ENCODE measurements at places on chromosomes 5 and 9. TPM values are rescaled to one million over a fixed set of nuclear protein-coding genes. Genes with fewer than 3 reads are reported as not detected.

The CDH10 gene
- 1.6 TPM for total RNA-seq

- H3K4me3 ChIP-seq, result no peak overlapping the region
- no peaks in the 10 kb centered on the region for H3K4me1 ChIP-seq
- no peaks in the 10 kb centered on the region for H3K27me3 ChIP-seq
- no peaks in the 10 kb centered on the region for H3K36me3 ChIP-seq
These were observed 267.0 kb upstream of the HAPLN1 start for GRCh38 chr5:83987513-83988292.

- no peak for DNase-seq
- H3K27ac ChIP-seq, result no peak overlapping the region
- H3K36me3 ChIP-seq, result no peaks in the 10 kb centered on the region
- H3K27me3 ChIP-seq, result no peaks in the 10 kb centered on the region
These were observed 755.5 kb upstream of the ADAMTS16 start for GRCh38 chr5:4384649-4385048.

DNA sequence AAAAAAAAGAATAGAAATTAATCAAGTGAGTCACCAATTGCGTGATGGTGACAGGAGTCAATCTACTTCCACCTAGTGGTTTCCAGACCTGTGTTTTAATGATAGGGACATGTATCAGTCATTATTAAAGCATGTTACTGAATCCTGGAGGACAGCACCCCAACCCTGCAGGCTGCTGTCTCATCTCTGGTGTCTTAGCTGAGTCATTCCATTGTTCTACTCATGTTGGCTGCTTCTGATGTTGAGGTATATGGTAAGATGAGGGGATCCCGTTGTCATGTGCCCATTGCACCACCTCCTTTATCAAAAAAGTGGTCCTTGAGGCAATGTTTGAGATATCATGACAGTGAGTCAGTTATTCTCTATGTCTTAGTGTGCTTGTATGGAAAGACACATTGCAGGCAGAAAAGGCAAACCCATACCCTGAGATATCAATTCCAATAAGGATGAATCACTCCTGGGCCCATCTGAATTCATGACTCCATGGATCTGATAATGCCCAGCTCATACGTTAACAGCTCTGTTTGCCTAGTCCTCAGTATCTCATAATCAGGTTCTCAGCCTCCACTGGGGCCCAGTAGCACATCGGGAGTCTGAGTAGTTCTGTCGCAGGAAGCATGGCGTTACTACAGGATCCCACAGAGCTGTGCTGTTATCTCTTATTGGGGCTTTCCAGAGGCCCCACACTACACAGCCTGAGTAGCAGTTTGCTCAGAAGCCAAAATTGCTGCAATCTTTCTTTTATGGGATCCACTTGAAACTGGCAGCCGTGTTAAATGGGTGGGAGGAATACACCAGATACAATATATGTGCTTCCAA is 31.2 kb downstream of the HMGCS1 start:
- no peaks in the 10 kb centered on the region for H3K36me3 ChIP-seq
- peak; percentile 36 for DNase-seq
- no peaks in the 10 kb centered on the region for H3K4me1 ChIP-seq
- no peak overlapping the region for H3K4me3 ChIP-seq
- H3K27ac ChIP-seq, result no peak overlapping the region

Measured in GM23248 (cell line).